Stimulated activated CD4-positive, alpha-beta T cell treated with anti-CD3 and anti-CD28 coated beads, TNF-alpha, amount 100 ng/mL, for 48 hours (primary cell): ENCODE measurements at places on chromosomes 12 and 14.

DNA sequence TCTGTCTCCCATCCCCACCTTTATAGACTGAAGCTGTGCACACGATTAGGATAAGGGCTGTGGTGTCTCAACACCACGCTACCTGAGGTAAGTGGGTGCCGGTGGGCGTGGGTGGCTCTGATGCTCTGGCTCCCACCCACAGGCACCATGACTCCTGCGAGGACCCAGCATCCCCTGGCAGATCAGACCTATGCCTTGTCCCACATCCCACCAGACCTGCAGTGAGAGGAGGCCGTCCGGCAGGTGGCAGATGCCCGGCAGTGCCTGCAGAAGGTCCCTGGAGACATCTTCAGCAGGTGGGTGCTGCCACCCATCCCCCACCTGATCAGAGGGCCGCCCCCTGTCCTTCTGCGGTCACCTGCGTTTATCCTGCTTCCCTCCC is 104.4 kb upstream of the PRB2 start:
- DNase-seq: no peak

GRCh38 chr14:68820536-68820935 is 27.7 kb upstream of the ZFP36L1 start:
- DNase-seq: no peak

DNA sequence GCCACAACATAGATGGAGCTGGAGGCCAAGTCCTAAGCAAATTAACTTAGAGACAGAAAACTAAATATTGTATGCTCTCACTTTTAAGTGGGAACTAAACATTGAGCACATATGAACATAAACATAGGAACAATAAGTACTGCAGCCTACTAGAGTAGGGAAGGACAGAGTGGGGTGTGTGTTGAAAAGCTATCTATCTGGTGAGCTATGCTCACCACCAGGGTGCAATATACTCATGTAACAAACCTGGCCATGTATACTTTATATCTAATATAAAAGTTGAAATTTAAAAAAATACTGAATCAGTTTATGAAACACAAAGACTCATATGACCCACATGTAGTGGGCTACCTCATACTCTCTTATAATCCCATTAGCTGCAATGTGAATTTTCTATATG is 1305.0 kb downstream of the LRFN5 start:
- no peak for DNase-seq

DNA sequence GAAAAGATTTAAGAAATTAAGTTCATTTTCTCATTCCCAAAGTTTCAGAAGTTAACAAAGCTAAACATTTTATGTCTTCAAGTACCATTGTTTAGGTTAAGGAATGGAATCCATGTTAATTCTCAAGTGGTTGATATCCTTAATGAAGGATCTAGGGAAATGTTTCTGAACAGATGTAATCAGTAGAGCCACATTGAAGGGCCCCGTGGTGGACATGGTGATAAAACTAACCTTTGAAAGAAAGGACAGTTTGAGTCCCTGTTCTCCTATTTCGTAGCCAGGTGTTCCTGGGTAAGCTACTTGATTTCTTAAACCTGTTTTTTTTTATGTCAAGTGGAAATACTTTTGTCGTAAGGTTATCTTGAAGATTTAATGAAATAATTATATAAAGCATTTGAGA is 4.6 kb downstream of the PPM1A start:
- no peak for DNase-seq

- no peak for DNase-seq
These were observed 15.8 kb upstream of the ERGIC2 start for GRCh38 chr12:29396774-29397173.

GRCh38 chr14:87878959-87879358 is 114.0 kb downstream of the GALC start:
- no peak for DNase-seq

GRCh38 chr14:54737132-54737711 is 165.4 kb downstream of the GCH1 start:
- no peak for DNase-seq

DNA sequence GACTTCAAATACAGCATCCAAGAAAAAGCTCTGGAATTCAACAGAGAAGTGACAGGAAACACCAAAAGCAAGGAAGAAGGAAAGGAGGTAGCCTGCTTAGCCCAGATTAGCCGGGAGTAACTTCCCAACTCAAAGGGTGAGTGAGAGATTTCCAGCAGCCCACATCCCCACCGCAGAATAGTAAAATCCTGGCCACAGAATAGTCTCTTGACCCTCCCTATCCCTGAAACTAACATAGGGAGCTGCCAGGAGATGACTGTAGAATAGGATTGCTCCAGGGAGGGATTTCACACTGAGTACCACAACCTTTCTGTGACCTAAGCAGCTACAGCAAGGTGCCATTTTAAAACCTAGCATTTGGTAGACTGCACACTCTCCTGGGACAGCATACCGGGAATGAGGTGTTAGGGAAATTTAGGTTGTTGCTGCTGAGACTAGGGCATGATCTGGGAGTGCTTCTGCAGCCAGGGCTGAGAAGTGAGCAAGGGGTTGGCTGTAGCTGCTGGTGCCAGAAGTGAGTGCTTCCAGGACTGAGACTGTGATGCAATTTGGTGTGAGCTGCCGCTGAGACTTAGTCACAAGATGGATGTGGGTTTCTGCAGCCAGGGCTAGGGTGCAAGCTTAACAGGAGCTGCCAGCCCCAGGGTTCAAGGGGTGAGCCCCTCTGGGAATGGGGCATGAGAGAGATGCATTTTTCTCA is 66.0 kb downstream of the TMTC3 start:
- no peak for DNase-seq

DNA sequence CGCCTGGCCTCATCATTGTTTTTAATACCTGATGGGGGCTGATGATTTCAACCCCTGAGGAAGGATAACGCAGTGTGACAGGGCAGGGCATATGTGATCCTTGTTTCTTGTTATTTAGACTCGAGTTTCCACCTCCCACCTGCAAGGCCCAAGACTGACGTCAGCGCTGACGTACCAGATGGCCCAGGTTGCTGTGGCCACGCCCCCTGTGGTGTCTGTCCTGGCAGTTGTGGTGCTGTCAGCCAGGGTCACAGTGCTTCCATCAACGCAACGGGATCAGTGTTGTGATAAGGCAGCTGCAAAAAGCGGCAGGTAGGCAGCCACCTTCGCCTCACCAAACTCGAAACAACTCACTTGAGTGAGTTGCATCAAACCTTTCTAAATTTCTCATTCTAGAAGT is 18.4 kb downstream of the DDX51 start:
- DNase-seq: no peak

DNA sequence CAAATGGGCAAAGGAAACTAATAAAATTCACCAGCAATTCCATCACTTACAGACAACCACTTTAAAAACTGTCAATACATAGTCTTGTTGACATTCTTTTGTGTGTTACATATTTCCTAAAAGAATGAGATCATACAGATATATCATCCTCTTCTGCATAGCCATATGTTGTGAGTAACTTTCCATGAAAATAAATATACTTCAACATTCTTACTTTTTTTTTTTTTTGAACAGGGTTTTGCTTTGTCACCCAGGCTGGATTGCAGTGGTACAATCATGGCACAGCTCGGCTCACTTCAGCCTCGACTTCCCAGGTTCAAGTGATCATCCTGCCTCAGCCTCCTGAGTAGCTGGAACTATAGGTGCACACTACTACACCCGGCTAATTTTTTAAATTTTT is 20.9 kb downstream of the ZC2HC1C start:
- no peak for DNase-seq

GRCh38 chr14:81129242-81129641 is 91.5 kb downstream of the GTF2A1 start:
- DNase-seq: no peak
